ENCODE measurements at places on chromosomes 7 and 10.

- DNase-seq: no peak
Measured at GRCh38 chr10:14312014-14312413, 18.7 kb downstream of the FRMD4A start.

- DNase-seq: no peak
Measured at GRCh38 chr10:4353059-4353655, 472.9 kb upstream of the AKR1E2 start.

DNA sequence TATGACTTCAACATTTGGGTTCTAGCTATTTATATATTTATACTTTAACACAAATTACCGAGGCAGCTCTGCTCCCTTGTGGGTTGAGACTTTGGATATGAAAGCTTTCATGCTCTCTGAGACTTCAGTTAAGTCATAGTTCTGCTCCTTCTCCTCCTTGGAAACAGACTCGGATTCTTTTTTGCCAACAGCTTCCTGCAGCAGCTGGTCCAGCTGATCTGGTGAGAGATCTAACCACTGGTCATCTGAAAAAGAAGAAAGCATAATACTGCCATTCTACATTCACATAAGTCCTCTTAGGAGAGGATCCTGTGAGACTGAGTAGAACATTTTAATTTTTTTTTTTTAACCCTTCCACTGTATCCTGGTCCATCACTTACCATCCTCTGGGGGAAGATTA lies 28.6 kb downstream of the ECD start:
- DNase-seq: no peak

GRCh38 chr7:36298106-36298505 lies 91.6 kb upstream of the ANLN start:
- DNase-seq: no peak

DNA sequence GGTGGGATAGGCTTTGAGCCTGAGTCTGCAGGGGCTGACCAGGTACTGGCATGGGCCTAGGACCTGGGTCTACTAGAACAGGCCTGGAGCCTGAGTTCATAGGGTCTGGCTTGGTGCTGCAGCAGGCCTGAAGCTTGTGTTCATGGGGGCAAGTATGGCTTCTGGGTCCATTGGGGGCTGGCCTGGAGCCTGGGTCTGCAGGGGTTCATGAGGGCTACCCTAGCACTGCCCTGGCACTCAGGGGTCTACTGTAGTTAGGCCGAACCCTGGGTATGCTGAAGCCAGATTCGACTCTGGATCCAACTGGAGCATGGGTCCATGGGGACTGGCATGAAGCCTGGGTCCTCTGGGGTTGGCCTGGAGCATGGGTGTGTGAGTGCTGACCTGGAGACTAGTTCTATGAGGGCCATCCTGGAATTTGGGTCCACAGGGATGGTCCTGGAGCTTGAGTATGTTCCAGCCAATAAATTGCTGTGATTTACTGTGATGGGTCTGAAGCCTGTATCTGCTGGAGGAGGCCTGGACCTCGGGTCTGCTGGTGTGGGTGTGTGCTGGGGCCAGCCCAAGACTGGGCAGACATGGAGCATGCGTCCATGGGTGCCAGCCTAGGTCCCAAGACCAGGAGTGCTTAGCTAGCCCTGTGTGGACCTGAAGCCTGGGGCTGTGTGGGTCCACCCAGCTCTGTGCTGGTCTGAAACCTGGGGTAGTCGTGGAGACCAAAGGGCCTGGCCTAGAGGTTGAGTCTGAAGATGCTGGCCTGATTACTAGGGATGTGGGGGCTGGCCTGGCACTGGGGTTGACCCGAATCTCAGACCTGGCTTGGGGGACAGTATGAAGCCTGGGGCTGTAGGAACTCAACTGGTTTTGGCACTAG lies 235.5 kb downstream of the NXPH1 start:
- no peak for DNase-seq

DNA sequence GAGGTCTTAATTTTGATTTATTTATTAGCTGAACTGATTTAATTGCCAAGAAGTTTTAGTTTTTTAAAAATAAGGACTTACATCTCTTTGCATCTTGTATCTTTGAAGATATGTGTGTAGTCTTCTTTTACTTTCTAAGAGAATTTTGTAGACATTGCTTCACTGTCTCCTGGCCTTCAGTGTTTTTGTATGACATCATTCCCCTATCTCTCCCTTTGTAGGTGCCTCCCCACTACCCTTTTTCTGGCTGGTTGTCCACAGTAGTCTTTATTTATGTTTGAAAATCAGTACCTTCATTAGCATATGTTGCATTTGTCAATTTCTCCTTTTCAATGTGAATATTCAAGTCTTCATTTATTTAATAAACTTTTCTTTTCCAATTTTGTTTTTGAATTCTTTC lies 64.1 kb upstream of the RAB18 start:
- no peak for DNase-seq

GRCh38 chr7:5413449-5413786 lies 10.2 kb downstream of the TNRC18 start:
- no peak for DNase-seq

DNA sequence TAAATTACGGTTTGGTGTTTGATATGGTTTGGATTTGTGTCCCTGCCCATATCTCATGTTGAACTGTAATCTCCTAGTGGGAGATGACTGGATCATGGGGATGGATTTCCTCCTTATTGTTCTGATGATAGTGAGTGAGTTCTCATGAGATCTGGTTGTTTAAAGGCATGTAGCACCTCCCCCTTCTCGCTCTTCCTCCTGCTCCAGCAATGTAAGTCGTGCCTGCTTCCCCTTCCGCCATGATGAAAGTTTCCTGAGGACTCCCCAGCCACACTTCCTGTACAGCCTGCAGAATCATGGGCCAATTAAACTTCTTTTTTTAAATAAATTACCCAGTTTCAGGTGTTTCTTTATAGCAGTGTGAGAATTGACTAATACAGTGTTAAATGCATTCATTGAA lies 116.6 kb downstream of the DOCK4 start:
- no peak for DNase-seq

GRCh38 chr7:47945261-47946015 lies 2.8 kb downstream of the PKD1L1 start:
- DNase-seq: no peak

DNA sequence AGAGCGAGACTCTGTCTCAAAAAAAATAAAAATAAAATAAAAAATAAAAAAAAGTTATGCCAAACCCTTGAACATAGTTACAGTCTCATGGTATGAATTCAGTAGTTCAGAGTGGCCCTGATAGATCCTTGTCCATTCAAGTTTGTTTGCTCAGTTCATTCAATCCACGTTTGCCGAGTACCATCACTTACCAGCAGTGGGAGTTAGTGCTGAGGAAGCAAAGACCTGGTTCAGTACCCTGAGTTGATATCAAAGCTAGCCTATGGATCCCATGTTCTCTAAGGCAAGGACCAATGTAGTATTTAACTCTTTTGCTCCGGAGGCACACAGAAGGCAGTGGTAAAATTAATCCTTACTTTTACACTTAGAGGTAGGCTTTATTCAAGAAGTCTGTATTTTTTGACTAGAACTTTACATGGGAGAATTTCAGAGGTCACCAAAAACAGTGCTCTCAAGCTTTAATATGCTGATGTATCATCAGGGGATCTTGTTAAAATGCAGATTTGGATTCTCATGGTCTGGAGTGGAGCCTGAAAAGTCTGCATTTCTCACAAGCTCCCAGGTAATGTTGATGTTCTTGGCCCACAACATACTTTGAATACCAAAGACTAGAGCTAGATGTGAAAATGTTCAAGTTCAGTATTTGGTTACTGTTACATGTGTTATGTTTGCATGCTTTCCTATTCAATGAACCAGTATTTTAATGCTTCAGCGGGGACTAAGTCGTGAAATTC lies 38.1 kb upstream of the HBP1 start:
- DNase-seq: no peak

DNA sequence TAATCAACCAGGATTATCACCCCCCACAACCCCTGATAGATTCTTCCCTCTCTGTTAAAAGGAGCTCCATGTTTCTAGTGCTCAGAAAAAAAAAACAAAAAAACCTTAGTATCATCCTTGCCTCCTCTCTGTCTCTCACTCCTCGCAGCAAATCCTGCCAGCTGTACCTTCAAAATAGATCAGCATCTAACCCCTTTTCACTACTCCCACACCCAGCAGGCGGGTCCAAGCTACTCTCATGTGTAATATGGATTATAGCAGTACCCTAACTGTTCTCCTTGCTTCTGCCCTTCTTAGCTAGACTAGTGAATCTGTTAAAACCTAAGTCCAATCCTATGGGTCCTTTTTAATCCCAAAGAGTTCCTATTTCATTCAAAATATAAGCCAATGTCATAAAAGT lies 667.4 kb downstream of the MAGI2 start:
- DNase-seq: no peak

- no peak for DNase-seq
Measured at GRCh38 chr7:157087646-157088045, 51.1 kb upstream of the UBE3C start.

DNA sequence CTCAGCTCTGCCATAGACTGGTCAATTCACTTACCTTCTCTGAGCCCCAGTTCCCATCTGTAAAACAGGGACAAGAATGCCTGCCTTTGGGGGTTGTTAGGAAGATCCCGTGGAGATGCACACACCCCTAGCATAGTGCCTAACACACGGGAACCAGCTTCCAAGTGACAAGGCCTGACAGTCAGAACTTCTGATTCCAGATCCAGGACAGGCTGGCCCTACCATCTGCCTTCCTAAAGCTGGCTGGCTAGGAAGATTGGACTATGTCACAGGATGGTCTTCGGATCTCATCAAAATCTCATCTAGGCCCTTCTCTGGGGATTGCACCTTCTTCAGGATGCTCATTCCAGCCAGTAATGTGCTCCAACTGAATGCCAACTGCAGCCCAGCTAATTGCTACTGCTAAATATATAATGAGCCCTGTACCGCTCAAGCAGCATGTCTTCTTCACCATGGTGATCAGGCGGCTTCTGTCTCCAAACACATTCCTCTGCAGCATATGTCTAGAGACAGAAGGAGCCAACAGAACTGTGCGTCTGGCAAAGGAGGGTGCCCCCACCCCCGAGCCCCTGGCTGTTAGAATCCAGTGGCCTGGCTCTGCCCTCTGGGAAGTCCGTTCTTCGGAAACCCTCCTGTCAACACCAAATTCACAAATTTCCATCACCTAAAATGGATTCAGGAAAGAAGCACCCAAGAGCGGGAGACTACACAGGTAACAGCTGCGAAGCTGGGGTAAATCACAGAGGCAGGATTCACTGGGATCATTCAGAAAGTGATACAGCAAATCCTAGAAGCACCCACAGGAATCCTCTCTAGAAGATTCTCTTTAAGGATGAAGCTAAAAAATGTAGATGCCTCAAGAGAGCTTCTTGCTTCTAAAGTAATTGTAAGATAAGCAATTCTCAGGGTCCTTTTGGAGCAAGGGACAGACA lies 142.1 kb upstream of the EEPD1 start:
- no peak for DNase-seq

DNA sequence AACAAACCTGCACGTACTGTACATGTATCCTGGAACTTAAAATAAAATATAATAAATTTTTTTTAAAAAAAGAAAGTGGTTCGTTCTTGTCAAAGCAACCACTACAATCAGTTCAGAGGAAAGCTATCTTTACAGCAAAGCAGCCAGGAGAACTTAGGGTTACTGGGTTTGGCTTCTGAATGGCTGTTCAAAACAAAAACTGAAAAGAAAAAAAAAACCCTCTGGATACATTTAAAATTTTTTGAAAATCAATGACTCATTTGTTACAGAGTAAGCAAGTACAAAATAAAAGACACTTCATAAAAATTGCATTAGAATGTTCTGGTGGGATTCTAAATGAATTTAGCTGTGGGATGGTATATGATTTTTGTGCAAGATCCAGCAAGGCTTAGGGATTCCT lies 28.6 kb upstream of the ADD3 start:
- DNase-seq: no peak

GRCh38 chr10:51532044-51532443 lies 167.4 kb downstream of the CSTF2T start:
- no peak for DNase-seq

DNA sequence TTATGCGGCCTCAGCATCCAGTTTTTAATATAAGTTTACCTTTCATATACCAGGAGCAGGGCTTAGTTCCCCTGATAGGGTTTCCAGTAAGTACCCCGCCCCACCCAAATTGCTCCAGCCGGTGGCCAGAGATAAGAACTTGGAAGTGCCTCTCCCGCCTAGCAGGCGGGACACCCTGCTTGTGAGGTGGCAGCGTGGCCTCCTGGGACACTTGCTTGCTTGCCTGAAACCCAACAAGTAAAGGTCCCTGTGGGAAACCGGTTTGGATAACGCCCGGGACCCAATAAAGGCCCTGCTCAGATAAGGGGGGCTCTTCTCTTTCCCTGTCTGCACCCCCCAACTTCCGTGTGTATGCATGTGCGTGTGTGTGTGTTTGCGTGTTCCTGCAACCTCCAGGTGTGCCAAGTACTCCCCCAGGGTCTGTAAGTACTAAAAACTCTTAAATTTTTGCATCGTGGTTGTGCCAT lies 154.3 kb downstream of the ARHGAP21 start:
- no peak for DNase-seq

DNA sequence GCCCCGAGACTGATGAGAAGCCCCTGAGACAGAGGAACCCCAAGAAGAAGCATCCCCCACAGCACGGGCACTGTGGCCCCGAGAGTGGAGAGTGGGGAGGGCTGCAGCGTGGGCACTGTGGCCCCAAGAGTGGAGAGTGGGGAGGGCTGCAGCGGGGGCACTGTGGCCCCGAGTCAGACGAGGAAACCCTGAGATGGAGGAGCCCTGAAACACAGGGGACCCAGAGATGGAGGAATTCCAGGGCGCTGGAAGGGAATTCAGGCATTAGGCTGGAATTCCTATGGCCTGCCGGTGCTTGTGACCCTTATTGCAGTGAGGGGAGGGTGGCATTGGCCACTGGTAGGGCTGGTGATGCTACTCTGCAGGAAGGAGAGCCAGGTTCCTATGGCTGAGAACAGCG lies 168.6 kb upstream of the SHH start:
- DNase-seq: no peak

DNA sequence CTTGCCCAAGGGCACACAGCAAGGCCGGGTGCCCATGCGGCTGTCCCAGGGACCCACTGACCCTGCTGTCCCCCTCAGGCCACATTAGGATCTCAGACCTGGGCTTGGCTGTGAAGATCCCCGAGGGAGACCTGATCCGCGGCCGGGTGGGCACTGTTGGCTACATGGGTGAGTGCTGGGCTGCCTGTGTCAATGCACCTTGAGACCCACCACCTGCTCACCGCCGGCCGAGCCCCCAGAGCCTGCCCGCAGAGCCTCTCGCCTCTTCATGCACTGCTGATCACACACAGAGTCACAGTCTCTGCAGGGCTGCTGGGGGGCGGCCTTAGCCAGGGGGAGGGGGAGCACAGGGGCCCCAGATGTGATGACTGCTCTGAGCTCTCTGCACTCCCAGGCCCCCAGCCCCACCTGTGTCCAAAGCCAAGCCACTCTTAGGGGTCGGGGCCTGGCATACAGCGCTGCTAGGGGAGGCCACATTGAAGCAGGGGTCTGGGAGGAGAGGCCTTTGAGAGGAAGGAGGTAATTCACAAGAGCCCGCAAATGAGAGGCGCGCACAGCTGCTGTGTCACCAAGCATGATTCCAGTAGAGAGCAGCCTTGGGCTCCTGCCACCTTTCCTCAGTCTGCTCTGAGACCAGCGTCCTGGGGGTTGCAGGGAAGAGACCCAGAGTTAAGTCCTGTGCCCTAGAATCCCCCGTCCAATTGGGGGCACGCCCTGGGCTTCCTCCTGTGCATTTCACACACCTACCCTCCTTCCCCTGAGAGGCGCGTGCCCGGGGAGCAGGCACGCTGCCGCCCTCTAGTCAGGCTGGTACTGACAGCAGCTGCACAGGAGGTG lies 100.4 kb downstream of the RGS10 start:
- no peak for DNase-seq

- peak; percentile 79 for DNase-seq
Measured at GRCh38 chr7:50868426-50869100, 85.9 kb upstream of the GRB10 start.

- DNase-seq: no peak
Measured at GRCh38 chr10:73246322-73246645, 771 bp downstream of the DNAJC9 start.

GRCh38 chr7:35379481-35379880 lies 125.6 kb upstream of the TBX20 start:
- no peak for DNase-seq
